Activated effector memory CD4-positive, alpha-beta T cell treated with Interleukin-2 at 50 U/mL for 16 hours (primary cell): ENCODE measurements at places on chromosomes 11 and 22.

GRCh38 chr11:121961321-121961801 lies 154.7 kb downstream of the BLID start:
- DNase-seq = no peak

GRCh38 chr22:39103431-39103830 lies 6.4 kb downstream of the APOBEC3H start:
- DNase-seq = no peak

DNA sequence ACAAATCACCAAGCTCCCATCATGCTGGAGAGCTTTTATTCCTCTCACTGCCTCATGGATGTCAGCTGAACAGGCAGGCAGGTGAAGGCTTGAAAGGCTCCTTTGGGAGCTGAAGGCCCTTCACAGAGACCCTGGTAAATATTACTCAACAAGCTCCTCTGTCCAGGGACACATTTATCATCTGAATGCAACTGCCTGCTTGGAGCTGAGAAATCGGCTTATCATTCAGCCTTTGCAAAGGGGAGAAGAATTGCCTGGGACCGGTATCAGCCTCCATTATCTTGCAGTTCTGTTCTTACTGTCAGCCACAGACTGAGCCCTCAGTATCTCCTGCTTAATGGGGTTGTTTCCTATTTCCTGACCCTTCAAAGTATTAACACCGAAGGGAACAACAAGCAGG lies 113.8 kb upstream of the PITPNB start:
- no peak for DNase-seq

DNA sequence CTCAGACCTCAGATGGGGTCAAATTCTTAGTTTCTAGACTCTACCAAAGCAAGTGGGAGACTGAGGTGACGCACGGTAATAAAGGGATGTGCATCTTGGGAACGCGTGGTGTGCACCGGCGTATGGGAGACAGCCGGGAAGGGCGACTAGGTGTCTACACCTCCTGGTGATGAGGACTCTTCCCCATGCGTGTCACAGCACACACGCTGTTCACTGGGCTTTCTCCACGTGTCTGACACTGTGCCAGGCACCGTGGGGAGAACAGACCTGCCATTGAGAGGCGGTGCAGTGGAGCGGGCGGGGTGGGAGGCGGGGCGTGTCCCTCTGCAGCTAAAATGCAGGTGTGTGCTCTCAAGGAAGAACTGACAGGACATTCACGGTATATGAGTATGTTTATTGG lies 5.3 kb downstream of the FXYD6 start:
- no peak for DNase-seq

- DNase-seq = no peak
Measured at GRCh38 chr11:112403432-112403831, 142.8 kb upstream of the PLET1 start.

DNA sequence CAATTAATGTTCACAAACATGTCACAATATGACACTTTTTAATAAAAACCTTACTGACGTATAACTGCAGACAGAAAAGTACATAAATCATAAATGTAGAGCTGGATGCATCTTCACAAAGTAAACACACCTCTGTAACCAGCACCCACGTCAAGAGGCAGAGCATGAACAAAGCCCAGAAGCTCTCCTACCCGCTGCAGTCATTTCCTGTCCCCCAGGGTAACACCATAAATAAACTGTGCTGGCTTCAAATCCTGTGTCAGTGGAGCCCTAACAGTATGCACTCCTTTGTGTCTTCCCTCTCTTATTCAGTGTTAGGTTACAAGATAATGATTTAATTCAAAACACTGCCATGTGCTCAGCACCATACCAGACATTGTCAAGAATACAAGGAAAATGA lies 5.7 kb downstream of the SYT13 start:
- DNase-seq = no peak

- DNase-seq = no peak
Measured at GRCh38 chr22:39947220-39948216, 12.7 kb upstream of the TMA7B start.

DNA sequence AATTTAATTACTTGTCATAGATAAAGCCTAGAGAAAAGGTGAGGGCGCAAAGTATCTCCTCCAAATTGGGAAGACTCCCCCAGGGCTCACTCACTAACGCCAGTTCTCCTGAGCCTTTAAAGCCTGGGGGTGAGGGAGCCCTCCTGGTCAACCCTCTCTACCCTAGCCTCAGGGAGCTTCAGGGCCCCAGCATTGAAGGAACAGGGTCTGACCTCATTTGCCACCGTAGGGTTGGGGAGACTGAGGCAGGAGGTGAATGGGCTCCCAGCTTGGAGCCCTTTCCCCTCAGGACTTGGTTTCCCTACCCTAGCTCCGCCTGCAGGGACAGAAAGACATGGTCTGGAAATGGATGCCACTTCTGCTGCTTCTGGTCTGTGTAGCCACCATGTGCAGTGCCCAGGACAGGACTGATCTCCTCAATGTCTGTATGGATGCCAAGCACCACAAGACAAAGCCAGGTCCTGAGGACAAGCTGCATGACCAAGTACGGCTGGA lies 1.7 kb downstream of the FOLR2 start:
- DNase-seq = no peak

GRCh38 chr11:74611369-74611861 lies 19.0 kb downstream of the POLD3 start:
- no peak for DNase-seq

DNA sequence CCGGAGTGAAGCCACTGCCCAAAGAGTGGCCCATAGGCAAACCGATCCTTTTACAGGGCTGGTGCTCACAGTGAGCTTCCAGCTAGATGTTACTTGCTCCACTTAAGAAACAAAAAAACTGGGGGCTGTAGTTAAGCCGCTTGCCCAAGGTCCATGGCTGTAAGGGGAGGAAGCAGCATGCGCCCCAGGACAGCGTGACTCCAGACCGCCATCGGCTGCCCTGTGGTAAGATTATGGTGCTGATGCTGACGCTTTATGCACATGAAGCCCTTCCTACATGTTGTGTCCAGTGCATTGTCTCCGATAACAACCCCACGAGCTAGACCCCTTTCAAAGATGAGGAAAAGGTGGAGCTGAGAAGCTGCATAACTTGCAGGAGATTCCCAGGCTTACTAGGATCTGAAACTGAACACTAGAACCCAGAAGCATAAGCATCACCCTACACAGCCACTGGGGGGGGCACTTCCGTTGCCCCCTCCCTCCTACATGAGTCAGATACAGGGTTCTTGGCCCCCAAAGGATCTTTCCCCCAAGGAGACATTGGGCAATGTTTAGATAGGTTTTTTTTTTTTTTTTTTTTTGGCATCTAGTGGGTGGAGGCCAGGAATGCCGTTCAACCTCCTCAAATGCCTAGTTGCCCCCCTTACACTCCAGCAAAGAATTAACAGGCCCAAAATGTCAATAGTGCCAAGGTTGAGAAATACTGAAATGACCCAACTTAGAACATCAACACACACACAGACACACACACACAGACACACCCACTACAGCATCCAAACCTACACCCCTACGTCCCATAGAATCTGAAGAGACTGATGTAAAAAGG lies 53.9 kb downstream of the MN1 start:
- no peak for DNase-seq
